HL-60 (cell line): ENCODE measurements at places on chromosomes 5 and 9.
A peak's percentile ranks its signal among the peaks of the same experiment; 100 is the strongest.

DNA sequence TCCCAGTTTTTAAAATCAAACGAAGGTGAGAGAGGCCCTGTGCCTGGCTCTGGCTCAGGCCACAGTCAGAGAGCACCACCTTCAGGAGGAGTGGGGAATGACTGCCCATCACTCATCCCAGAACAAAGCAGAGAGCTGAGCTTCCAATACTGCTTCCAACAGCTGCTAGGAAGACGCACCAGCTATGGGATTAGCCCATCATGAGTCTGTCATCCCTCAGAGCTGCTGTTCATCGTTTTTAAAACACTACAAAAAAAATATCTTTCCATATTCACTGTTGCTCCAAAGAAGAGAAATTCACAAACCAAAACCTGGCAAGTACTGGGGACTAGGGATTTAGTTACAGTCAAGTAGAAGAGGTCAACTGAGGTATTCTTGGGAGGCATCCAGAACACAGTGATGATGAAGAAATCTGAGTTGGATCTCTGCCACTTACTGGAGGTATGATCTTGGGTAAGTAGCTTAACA, 102.4 kb downstream of the CDK5RAP2 start:
- peak; percentile 26 for DNase-seq

- no peak for DNase-seq
These were observed 53.9 kb upstream of the TMEM171 start for GRCh38 chr5:73066466-73066865.

- peak; percentile 1 for DNase-seq
These were observed 140.9 kb upstream of the TLX3 start for GRCh38 chr5:171168171-171168570.

- no peak for DNase-seq
These were observed 28.4 kb downstream of the ZFP62 start for GRCh38 chr5:180832638-180833068.

GRCh38 chr9:84975926-84976325, 306.4 kb downstream of the NTRK2 start:
- no peak for DNase-seq

DNA sequence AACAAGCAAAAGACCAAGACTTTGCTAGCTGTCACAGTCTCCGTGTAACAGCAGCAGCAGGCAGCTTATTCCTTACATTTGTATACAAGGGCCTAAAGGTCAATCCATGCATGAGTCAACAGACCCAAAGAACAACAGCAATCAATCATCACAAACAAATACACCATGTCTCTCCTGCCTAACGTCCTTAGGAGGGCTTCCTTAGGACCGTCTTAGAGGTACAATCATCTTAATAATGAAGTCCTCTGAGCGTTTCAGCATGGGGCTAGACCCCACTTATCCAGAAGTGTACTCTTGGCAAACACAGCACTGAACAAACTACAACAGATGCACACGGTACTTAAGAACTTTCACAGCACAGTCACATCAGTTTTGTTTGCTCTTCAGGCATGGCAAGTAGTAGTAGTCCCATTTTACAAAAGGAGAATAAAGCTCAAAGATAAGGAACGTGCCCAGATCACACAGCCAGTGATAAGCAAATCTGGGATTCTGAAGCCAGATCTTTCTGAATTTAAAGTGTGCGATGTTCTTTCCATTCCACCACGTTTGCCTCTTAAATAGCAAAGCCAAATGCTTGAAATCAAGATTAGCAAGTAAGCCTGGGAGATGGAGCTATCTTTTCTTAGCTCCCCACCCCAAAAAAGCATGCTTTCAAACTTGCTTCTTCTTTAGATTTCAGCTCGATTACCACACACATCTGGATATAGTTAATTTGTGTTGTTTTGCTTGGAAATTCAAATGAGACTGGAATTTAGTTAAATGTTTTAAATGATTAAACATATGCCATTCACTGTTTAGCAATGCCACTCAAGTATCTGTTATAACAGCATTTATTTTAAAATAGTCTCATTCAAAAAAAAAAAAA, 24.2 kb downstream of the PSMB7 start:
- DNase-seq = no peak

DNA sequence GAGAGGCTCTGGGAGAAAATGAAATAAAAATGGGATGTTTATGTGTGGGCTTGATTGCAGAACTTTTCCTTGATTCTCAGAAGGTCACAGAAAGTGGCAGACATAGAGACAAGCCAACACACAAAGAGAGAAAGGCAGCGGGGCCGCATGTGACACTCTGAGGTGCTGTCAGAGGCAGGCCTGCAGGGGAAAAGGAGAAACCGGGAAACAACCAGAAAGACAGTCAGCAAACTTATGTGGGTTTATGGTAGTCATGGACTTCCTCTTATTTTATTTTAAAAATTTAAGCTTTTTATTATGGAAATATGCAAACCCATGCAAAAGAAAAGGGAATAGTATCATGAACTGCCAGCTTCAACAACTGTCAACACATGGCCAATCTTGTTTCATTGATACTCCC, 16.3 kb upstream of the IGFBPL1 start:
- DNase-seq = no peak

DNA sequence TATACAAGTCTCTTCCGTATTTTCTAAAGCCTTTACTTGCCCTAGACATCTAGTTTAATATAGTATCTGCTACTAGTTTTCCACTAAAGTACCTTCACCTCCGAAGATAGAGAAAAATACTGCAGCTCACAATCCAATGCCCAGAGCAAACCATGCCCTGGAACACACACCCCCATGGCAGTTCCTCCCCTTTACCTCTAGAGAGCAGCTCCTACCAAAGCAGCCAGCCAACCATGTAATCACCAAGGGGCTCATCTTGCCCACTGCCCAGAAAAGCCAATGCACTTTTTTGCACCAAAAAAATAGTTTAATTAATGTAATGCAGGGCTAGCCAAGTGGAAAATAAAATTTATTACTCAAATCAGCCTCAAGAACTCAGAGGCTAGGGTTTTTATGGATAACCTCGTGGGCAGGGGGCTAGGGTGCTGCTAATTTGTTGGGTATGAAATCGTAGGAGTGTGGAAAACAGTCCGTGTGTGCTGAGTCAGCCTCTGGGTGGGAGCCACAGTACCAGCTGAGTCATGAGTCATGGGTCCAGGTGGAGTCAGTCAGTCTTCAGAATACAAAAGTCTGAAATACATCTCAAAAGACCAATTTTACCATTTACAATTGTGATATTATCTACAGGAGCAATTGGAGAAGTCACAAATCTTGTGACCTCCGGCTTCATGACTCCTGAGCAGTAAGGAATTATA, 120.1 kb upstream of the ACO1 start:
- no peak for DNase-seq

GRCh38 chr9:114671605-114672004, 10.4 kb downstream of the TEX48 start:
- DNase-seq = no peak

- DNase-seq = no peak
These were observed 37.8 kb downstream of the SCGB3A1 start for GRCh38 chr5:180553530-180553929.

DNA sequence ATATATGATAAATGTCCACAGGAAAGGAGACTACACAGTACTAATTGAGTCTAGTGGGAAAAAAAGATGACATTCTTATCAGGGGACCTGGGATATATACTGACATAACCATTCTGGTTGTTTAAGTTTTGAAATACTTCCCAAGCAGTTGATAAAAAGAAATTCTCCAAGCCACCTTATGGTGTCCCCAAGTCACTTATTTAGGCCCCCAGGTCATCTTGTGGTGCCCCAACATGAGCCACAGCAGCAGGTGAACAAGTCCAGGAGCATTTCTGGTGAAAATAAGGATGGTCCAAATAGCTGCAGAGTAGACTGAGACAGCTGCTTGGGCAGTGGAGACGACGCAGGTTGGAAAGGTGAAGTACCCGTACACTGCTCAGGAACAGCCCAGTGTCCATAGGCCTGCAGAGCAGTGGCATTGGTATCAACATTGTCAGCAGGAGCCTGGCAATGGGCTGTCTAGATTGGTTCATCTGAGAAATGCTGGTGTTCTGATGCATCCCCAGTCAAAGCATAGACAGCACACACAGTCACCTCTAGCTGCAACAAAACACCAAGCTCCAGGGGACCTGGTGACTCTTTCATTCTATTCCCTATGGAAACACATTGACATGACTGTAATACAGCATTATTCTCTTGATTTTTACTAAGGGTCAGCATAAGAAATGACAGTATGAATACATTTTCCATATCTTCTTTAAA, 430.6 kb downstream of the NR2F1-AS1 start:
- no peak for DNase-seq

DNA sequence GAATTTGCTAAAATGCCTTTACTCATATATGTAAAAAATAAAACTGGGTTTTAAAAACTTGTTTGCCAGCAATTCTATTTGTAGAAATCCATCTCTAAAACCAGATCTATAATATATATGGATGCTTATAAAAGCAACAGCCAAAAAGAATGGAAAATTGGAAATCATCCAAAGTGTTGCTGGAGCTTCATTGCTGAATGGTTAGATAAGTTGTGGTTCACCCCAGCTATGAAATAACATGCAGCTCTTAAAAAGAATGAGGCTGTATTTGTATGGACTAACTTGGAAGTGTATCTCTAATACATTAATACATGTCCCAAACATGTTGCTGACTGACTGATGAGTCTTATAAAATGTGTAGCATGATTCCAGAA, 76.2 kb downstream of the STK10 start:
- no peak for DNase-seq

- DNase-seq = no peak
These were observed 294.8 kb downstream of the PRELID2 start for GRCh38 chr5:145540375-145540774.

DNA sequence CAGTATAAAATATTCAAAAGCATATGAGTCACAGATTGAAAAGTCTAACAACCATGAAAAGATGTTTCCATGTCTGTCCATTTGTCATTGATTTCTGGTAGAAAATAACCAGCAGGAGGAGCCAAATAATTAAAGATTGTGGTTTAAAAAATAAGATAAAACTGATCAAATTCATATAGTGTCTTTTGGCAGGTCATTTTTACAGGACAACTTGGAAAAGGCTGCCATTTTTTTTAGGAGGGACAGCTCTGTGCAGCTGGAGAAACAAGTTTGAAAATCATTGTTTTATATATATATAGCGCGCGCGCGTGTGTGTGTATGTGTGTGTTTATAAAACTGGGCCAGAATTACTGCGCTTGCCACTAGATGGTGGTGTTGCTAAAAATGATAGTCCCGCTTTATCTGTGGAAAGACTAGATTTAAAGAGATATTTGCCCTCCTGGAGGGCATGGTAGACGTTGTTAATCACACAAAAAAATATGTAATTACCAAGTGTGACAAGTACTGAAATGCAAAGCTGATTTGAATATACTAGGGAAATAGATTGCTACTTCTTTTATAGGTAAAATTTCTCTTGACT, 1.3 kb upstream of the TRMO start:
- peak; percentile 67 for DNase-seq

GRCh38 chr9:107856633-107857032, 367.1 kb upstream of the KLF4 start:
- DNase-seq = no peak

GRCh38 chr9:32926911-32927310, 74.5 kb downstream of the APTX start:
- no peak for DNase-seq

DNA sequence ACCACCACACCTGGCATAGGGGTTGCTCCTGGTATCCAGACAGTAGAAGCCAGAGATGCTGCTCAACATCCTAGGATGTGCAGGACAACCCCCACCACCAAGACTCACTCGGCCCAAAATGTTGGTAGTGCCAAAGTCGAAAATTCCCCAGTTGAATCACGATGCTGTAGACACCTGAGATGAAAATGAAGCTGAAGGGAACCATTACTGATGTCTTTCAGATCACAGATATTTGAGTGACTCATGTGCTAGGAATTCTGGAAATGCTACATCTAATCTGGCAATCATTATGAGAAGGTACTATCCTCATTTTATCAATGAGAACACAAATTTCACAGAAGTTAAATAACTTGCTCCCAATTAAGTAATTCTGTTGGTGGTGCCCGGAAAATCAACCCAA, 21.0 kb upstream of the UBE2QL1 start:
- DNase-seq = no peak

- no peak for DNase-seq
These were observed 37.0 kb downstream of the HACD4 start for GRCh38 chr9:20994486-20994885.

DNA sequence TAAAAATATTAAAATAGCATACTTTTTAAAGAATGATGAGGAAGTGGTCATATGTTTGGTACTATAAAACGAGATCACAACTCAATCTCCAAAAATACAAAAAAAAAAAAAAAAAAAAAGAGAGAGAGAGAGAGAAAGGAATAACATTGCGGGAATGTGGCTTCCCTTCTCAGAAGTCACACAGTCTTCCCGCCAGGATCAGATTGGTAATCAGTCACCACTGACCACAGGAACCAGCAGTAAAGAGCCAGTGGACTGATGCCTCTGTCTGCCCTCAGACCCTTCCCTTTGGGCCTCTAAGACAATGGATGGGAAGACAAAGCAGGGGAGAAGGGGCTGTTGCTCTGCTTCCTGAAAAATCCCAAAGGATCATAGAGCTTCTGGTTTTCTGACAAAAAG, 104.9 kb downstream of the KLHL3 start:
- no peak for DNase-seq

- DNase-seq = no peak
These were observed 43.8 kb upstream of the CER1 start for GRCh38 chr9:14766299-14766698.

DNA sequence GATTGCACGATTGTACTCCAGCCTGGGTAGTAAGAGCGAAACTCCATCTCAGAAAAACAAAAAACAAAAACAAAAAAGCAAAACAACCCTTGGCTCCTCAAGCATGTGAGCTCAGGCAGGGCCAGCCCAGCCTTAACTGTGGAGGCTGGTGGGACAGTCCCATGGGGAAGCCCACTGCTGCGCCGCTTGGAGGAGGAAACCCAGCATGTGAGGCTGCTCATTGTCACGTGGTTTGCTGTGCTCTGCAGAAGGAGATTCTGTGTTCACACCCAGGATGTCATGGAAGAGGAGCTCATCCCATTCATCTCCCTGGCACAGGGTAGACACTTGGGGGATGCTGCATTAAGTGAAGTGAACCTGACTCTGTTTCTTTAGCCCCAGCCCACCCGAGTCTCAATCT, 4.0 kb downstream of the ZBED3 start:
- DNase-seq = no peak

DNA sequence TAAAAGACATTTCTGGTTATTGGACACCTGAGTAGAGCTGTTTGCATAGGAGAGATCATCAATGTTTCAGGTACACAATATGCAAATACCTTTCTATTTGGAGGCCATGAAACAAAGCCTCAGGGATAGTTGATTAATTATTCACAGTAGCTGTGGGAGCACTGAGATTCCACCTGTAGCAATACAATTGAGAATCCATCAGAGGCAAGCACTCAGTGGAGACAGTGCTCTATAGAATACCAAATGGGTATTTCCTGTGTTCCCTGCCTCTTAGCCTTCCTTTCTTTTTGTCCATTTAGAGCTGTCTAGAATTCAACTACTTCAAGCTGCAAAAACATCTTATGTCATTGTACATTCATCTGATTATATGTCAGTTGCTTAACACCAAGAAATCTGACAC, 1754.0 kb upstream of the ACO1 start:
- no peak for DNase-seq

DNA sequence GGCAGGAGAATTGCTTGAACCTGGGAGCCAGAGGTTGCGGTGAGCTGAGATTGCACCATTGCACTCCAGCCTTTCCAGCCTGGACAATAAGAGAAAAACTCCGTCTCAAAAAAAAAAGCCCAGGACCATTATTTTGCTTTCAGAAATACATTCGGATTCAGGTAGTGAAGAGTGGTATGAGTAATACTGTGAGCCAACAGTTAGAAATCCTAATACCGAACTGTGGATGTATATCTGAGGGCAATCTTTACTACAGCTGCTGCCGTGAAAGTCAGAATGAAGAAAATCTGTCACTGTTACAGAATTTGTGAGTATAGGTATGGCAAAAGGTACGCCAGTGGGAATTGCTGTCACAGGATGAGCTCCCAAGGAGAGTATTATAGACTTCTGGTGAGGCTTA, 3.4 kb upstream of the CDK7 start:
- no peak for DNase-seq
